ENCODE measurements at places on chromosomes 2 and 18.

GRCh38 chr2:28102455-28102874, 211.9 kb downstream of the BABAM2 start:
- no peak for DNase-seq

DNA sequence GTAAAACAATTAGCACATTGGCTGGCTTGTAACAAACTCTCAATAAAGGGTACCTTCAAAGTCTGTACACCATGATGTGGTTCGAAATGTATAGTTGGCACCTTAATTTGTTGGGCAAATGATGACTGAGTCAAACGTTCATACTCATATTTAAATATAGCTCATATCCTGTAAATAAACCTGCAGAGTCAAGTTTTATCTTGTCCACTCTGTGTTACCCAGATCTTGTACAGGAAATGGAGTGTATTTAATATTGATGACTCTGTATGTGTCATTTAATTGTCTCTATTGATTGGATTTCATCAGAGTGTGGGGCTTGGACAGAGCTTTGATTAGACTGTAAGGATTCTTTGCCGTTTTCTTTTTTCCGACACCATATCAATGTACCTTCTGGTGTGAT, 805.6 kb upstream of the ZEB2 start:
- DNase-seq = no peak

DNA sequence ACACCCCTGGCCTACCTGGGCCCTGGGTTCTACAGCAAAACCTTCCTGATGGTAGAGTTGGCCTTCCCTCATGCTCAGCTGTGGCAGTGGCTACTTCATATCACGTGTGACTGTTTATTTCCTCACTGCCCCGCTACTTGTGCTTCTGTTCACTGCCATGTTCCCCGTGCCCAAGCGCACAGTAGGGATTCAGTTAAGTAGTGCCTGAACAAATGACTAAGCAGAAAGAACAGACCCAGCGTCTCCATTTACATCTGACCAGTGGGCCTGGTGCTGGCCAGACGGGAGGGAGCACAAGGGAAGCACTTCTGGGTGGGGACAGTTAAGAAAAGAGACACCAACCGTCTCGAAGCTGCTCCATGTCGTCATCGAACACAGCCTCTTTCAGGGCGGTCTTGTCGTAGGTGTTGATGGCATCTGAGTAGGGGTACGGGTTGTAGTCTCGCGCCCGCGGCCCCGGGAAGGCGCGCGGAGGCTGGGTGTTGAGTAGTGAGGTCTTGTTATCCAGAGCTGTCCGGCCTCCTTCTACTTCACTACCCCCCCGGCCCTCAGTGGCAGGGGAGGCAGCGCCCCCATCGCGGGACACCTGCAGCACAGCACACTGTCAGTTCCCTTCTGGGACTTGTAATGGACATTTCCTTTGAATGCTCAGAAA, 82.4 kb upstream of the TFCP2L1 start:
- DNase-seq = no peak

GRCh38 chr2:86055314-86055713, 50.4 kb downstream of the POLR1A start:
- DNase-seq = no peak

DNA sequence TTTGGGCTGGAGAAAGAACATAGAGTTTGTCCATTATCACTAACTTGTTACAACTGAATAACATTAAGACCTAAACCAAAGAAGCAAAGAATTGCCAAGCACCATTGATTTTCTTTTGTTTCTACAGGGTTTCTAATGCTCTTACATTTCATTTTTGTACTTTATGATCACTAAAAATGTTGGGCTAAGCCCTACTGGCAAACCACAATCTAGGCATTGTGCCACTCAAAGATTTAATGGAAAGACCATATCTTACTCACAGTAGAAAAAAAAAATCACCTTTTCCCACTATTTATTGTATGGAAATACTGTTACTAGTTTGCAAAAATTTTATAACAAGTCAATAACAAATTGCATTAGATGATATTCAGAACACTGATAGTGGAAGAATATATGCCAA, 447.4 kb upstream of the PKDCC start:
- DNase-seq = no peak

- DNase-seq = no peak
Observed at GRCh38 chr2:238090887-238091286, 9.3 kb upstream of the ESPNL start.

DNA sequence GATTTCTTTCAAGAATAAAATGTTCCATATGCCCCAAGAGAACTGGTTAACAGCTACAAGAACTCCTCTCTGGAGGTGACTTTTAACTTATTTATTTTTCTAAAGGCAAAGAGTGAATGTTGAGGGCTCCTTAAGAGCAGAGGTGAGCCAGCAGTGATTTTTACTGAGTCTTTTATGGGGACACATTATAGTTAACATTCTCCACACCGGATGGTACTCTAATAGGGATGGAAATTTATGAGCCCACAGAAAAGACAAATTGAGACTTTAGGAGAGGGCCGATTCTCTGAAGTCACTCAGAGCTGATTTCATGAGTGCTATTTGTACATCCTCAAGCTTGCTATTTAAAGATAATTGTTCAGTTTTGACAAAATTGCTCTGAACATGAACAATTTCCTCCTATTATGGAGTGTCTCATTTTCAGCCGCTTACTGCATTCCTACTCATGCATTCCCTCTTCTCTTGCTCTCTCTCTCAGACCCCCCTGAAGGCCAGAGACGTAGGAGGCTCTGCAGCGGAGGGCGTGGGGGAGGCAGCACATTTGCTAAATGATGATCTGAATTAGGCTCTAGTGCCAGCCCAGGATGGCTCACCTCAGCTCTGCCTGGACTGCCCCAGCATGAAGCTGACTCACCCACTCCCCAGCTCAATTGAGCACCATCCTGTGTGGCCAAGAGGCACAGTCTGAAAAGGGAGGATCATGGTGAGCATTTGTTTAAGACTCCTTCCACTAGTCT, 5.9 kb upstream of the RPL37A start:
- no peak for DNase-seq

GRCh38 chr18:63433334-63433866, 11.1 kb upstream of the VPS4B start:
- DNase-seq = no peak
